ENCODE measurements at places on chromosomes 4 and X.
A peak's percentile ranks its signal among the peaks of the same experiment; 100 is the strongest.

- peak; percentile 48 for DNase-seq
Measured at GRCh38 chr4:4641254-4641653, 99.4 kb upstream of the STX18 start.

DNA sequence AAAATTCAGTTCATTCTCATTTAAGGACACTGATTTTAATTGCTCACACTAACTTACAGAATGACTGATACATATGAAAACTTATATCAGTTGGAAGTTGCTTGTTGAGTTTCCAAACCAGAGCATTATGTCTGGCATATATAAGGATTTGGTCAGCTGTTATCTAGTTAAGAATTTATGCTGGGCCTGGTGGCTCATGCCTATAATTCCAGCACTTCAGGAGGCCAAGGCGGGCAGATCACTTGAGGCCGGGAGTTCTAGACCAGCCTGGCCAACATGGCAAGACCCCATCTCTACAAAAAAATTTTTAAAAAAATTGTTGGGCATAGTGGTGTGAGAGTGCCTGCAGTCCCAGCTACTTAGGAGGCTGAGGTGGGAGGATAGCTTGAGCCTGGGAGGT lies 73.1 kb downstream of the SPRY1 start:
- no peak for DNase-seq

DNA sequence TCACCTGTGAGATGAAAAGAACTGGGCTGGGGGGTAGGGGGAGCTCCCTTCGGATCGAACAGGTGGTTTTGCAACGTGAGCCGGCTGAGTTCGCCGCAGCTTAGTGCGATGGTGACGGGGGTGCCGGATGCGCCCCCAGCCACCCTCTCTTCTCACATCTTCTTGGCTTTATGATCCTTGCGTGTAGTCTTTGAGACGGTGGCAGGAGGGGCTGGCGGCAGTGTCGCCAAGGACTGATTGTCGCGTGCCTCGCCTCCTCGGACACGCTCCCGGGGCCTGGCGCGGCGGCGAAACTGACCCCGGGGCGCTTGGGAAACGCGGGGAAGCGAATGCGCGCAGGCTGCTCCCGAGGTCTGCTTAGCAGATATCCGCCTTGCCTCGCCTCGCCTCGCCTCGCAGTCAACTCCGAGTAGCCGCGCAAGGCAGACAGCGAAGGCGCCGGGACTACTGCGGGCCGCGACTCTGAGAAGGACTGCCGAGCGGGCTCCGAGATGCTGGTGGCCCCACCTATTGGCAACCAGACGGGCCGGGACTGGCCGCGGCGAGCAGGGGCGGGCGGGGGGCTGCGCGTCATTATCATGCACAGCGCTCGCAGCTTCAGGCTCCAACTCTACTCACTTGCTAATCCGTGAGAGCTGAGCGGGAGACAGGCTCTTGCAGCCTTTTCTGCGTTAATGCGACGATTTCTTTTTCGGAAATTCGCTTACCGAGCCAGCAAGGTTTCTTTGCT lies 1.5 kb downstream of the GRID2 start:
- DNase-seq = peak; percentile 91

GRCh38 chr4:5192271-5192670 lies 141.0 kb downstream of the STK32B start:
- DNase-seq = no peak

GRCh38 chr4:41525129-41525528 lies 12.8 kb upstream of the LIMCH1 start:
- DNase-seq = peak; percentile 26

DNA sequence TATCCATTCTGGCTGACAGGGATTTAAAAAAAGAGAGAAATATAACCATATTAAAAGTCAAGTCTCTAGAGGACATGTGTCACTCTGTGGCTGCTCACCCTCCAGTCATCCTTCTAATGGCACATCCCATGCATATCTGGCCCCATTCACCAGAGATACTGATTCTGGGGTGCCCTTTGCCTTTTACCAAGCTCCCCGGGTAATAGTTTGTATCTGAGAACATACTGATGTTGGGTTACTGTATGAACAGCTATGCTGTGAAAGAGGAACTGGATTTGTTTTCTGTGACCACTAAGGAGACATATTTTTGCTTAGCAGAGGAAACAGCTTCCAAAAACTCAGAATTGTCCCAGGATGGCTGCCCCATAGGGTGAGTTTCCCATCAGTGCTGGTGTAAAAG lies 56.0 kb downstream of the SAT1 start:
- no peak for DNase-seq

DNA sequence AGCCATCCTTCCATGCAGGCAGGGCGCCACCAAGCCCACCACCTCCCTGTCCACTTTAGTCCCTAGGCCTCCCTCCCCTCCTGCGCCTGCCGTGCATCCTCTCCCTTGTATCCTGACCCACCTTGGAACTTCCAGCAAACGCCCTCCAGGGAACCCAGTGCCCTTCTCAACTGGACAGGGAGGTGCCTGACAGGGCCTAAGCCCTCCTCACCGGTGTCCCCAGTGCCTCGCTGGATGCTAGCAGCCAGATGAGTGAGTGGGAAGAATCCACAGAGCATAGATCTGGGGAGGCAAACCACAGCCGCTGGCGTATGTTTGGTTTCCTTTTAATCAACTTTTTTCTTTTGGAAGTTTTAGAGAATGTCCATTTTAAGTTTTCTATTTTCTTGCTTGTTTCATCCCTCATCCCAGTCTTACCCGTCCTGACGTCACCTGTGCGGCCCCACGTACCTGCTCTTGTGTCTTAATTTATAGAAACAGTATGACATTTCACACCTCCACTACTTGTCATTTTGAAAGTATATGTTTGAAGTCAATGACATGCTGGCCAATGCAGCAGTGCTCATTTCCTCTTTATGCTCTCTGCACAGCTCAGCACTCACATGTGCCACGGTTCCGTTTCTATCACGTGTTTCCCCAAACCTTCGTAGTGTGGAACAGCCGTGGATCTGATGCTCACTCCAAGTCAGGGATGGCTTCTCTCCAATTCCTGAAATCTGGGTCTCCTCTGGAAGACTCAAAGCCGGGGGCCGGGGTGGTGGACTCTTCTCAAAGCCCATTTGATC lies 3.4 kb upstream of the HMX1 start:
- no peak for DNase-seq

GRCh38 chr4:78612398-78613178 lies 61.0 kb downstream of the ANXA3 start:
- peak; percentile 4 for DNase-seq

- no peak for DNase-seq
Measured at GRCh38 chr4:76210452-76210851, 3.2 kb downstream of the SCARB2 start.

DNA sequence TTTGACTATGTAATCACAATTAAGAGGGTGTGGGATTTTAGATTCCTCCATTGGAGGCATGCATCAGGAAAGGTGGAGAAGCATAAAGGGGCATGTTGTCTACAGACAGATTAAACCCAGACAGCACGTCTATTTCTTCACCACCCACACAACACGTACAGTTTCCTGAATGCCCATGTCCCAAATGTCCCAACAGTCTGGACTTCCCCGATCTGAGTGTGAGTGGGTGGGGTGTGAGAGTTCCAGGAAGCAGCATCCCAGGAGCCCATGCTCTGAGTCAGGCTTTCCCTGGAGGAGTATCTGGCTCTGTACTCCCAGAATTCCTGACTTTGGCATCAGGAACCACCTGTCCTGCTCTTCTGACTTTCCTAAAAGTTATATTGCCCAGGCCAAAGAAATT lies 30.8 kb upstream of the NDP start:
- no peak for DNase-seq

Data from H7 (cell line).